Cortex of kidney (tissue), 1 donor: ENCODE measurements at places on chromosomes 6 and 20.

- no peak for DNase-seq
These were observed 90.3 kb downstream of the FOXF2 start for GRCh38 chr6:1479601-1480221.

- no peak for DNase-seq
These were observed 2.9 kb downstream of the BIRC7 start for GRCh38 chr20:63238514-63239125.

DNA sequence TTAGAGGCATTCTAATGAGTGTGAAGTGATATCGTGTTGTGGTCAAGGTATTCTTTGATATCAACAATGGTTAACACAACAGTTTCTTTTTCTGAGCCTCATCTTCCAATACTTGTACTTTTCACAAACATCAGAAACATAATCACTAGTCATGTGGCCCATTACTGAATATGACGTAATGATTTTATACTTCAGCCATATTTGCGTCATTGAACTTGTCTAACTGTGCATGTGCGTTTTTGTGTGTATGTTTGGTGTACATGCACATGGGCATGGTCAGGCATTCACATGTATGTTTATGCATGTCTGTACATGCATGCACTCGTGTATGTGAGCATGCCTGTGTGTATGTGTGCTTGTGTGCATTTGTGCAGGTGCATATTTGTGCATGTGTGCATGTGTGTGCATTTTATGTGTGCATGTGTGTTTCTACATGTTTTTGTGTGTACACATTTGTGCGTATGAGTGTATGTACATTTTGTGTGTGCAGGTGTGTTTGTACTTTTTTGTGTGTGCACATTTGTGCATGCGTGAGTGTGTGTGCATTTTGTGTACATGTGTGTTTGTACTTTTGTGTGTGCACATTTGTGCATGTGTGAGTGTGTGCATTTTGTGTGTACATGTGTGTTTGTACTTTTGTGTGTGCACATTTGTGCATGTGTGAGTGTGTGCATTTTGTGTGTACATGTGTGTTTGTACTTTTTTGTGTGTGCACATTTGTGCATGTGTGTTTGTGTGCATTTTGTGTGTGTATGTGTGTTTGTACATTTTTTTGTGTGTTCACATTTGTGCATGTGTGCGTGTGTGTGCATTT lies 29.4 kb downstream of the PRR18 start:
- no peak for DNase-seq

DNA sequence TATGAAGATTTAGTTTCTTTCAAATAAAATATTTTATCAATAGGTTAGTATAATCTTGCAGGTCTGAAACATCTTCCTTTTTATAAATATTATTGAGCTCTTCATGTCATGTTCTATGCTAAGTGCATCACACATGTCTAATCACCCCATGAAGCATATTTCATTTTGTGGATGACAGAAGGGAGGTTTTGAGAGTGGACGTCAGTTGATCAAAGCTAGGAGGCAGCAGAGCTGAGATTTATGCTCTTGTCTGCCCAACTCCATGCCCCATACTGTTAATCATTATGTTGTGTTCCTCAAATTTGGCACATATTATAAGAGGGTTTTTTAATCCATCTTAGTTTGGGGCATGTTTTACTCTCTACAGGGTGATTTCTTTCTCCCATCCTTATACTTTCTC lies 22.7 kb downstream of the DSE start:
- DNase-seq = no peak
